ENCODE measurements at places on chromosomes 2 and 18.

DNA sequence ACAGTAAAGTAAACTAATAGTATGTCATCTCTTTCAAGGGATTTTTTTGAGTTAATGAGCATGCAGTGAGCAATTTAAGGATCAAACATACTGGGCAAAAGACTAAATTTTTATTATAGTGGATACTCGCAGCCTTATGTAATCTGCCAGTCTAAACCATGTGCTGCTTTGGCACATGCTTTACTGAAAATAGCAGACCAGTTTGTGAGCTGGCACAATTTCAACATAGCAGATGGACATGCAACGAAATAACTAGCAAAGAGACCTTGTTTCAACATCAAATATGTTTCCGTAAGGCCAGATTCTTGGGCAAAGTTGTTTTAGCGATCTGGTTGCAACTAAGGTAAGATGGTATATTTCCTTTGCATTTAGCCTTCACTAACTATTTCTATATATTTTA lies 807.3 kb downstream of the NR4A2 start:
- no peak for DNase-seq

DNA sequence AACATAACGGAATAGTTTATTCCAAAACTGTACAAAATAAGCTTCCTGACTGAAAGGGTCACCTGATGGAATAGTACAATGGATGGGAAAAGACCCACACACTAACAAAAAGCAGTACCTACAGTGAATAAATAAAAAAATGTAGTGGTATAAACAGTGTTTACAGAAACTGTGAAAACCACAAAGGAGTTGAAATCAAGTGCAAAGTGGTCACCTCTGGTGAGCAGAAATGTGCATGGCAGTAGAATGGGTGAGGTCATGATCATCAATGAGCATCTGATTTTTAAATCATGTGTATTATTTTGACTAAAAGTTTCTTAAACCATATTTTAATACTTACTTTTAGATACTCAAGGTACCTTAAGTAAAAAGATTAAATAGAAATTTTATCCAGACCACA lies 11.4 kb downstream of the WDSUB1 start:
- no peak for DNase-seq

DNA sequence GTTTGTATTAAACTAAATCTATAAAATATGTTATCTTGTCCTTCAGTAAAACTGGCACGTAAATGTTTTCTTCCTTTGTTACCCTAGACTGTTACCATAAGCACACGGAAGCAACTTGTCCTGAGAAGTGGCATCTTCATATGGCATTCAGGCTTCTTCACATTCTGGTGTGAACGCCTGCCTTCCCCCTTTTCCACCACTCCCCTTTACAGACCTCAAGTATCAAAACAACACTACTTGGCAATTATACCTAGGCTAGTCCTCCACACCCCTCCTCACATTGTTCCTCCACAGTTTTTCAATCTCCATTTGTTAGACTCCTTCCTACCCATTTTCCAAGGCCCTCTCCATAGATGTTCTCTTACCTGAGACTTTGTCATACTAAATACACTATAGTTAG lies 2.9 kb downstream of the MEX3C start:
- DNase-seq = no peak

- no peak for DNase-seq
Measured at GRCh38 chr18:48820483-48821250, 130.1 kb downstream of the SMAD7 start.

- DNase-seq = no peak
Measured at GRCh38 chr2:37847792-37848191, 77.3 kb upstream of the RMDN2 start.

DNA sequence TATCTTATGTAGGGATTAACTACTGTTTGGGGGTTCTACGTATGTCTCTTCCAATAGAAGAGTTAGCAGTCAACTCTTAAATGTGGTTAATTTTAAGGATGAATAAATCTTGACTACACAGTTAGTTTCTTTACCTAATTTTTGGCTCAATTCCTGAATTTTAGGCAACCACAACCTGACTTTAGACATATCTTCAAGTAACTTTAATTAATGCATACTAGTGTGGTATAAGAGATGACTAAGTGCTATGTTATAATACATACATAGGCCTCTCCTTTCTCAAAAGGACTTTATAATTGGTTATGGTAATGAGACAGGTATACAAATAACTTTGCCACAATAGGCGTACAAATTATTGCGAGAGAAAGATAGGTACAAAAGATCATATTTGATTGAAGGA lies 312.0 kb downstream of the IRS1 start:
- no peak for DNase-seq

DNA sequence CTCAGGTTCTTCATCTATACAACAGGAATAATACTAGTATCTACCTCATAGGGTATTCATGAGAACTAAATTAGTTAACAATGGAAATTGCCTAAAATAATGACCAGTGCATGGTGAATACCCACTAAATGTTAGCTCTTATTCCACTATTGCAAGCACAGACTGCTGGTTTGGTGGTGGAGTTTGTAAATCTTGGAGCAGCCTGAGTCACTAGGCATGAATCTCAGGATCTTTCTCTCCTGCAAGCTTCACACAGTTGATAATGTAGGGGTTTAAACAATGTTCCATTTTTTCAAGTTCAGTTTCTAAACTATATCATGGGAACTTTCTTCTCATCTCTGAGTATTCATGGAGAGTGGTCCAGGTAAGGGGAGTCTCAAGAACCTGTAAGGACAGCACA lies 84.0 kb downstream of the OSR1 start:
- no peak for DNase-seq

GRCh38 chr2:178479758-178480226 lies 465 bp upstream of the PLEKHA3 start:
- DNase-seq = no peak

DNA sequence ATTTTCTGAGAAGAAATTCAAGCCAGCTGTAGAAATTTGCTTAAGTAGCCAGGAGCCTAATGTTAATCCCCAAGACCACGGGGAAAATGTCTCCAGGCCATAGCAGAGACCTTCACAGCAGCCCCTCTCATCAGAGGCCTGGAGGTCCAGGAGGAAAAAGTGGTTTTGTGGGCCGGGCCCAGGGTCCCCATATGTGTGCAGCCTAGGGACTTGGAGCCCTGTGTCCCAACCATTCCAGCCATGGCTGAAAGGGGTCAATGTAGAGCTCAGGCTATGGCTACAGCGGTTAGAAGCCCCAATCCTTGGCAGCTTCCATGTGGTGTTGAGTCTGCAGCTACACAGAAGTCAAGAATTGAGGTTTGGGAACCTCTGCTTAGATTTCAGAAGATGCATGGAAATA lies 14.2 kb upstream of the TTC21B start:
- DNase-seq = no peak

DNA sequence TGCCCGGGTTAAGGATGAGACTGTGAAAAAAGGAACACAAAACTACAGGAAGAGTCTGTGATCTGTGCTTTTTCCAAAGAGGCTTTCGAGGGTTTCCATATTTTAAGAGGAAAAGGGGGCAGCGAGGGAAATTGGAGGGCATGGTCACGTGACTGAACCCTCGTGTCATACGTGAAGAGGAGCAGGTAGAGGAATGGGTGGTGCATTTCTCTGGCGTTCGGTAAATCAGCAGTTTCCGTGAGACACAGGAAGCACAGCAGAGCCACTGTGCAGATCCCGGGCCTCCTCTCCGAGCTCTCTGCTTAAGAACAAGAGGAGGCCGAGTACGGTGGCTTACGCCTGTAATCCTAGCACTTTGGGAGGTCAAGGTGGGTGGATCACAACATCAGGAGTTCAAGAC lies 219.7 kb downstream of the NDUFA10 start:
- no peak for DNase-seq

- no peak for DNase-seq
Measured at GRCh38 chr2:65545837-65546805, 113.7 kb upstream of the SPRED2 start.

GRCh38 chr2:118577202-118577601 lies 270.2 kb downstream of the EN1 start:
- DNase-seq = no peak

GRCh38 chr2:37652199-37652640 lies 19.2 kb downstream of the CDC42EP3 start:
- DNase-seq = no peak

DNA sequence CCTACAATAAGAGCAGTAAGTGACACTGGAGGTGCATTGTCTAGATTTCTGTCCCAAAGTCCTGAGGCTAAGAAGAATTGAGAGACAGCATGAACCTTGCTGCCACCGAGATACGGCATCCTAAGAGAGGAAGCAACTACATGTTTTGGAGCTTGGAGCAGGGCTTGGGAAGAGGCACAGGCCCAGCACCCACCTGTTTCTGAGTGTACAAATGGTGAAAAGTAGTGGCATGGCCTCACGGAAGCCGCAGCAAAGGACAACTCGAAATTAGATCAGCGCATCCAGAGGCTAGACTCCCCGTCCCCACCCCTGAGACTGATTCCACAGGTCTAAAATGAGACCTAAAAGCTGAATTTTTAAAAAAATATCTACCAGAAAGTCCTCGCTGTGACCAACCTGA lies 127.5 kb downstream of the PTGR3 start:
- DNase-seq = no peak
